GM23338 (cell line): ENCODE measurements at places on chromosomes 16 and 17.

GRCh38 chr16:85867189-85867588 lies 31.8 kb upstream of the IRF8 start:
- no peak for DNase-seq

DNA sequence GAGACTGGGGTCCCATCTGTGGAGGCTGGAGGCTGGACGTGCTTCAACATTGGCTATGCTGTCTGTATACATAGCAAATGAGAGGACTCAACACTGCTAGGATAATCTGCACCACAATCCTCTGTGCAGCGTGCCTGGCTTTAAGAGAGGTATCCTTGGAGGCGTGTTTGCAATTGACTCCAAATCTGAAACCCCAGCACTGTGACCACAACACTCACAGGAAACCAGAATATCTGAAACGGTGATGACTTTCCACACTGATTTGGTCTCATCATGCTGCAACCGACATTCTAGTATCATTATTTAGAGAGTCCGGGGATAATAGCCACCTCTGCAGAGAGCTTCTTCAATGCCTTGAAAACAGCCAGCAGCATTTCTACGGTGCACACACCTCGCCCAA lies 35.1 kb downstream of the TLE7 start:
- DNase-seq = no peak

GRCh38 chr17:46916211-46916610 lies 6.7 kb upstream of the GOSR2 start:
- DNase-seq = no peak

DNA sequence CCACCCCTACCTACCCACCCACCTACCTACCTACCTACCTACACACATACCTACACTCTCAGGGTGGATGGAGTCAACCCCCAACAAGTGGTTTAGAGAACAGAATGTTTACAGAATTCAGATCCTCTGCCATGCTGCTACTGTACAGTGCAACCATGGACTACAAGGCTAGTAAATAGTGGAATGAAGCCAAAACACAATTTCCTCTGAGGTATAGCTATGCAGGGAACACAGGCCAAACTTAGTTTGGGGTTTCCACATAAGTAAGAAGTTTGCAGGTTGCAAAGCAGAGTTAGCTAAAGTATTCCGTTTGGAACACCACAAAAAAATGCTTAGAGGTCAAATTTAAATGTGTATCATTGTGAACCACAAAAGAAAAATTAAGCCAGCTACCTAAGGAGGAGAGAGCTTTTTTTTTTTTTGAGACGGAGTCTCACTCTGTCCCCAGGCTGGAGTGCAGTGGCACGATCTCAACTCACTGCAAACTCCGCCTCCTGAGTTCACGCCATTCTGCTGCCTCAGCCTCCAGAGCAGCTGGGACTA lies 2.7 kb upstream of the AP1G1 start:
- DNase-seq = no peak

DNA sequence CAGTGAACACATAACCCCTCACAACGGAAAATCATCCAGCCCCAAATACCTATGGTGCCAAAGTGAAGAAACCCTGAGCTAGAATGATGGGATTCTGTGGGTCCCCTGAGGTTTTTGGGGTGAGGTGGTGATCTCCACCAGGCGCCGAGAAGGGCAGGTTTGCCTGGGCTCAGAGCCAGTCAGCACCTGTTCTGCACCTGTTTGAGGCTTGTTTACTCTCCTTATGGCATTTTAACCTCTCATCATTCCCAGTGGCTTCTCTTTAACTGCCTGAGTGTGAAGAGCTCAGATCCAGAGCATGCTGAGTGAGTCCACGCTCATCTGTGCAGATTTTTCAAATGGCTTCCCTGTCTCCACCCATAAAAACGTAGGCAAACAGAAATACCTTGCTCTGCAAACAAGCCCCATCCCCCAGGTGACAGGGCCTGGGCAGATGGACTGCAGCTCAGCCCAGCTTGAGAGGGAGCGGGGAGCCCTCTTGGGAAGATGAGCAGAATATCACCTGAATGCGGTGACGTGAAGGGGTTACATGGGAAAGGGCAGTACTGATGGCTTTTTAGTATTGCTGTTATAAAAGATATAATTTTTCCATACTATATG lies 40.1 kb upstream of the CLEC19A start:
- peak; percentile 12 for DNase-seq

DNA sequence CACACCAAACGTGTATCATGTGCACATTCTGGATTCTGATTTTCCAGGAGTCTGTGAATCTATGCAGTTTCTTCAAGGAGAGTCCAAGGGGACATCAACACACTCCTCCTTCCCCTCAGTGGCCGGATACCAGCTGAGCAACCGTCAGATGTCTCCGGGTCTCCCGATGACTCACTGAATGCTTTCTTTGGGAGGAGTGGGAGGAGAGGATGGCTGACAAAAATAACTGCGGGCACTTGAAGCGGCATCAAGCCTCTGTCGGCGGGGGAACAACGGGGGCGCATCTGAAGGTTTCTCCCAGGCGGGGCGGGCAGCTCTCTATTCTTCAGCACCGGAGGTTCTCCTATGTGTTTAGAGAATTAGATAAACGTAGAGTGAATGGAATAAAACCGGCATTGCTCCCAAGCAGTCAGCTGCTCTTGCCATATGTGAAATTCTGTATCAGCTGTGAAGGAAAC lies 24.6 kb upstream of the LRRC75A start:
- DNase-seq = no peak

- no peak for DNase-seq
Measured at GRCh38 chr16:67965668-67966548, 2.5 kb downstream of the SLC12A4 start.

GRCh38 chr17:41539071-41539492 lies 11.0 kb upstream of the KRT19 start:
- no peak for DNase-seq

- DNase-seq = no peak
Measured at GRCh38 chr17:59916446-59916845, 23.5 kb downstream of the RPS6KB1 start.

DNA sequence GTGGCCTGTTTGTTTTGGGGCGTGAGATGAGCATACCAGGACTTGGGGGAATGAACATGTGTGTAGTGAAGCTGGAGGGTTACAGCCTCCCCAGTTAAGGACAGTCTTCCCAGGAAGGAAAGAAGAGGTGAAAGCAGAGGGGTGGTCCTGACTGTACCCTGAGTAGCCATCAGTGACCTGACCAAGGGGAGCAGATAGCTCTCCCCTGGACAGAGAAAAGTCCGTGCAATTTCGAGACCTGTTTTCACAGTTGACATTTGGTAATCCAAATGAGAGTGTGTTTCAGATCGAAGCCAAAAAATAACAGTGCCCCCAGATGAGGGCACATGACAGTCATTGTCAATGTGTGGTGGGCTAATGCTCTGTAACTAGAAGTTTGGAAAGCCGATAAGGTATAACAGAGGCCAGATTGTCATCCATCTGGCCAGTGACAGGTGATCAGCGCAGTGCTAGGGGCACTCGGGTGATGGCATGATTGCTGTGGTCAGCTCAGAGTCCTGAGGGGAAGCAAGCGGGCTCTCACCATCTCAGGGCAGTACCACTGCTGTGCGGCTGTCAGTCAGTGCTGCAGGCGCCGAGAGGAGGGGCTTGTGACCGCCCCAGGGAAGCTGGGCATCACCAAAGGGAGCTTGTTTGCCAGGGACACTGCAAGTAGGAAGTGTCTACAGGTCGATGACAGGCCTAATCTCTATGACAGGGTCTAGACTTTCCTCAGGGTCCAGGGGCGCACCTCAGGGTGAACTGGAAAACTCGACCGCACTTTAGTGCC lies 1.1 kb upstream of the NME2 start:
- DNase-seq = peak; percentile 43

- DNase-seq = no peak
Measured at GRCh38 chr16:72999541-73000019, 48.3 kb downstream of the ZFHX3 start.
